ENCODE measurements at places on chromosomes 1 and 21.

GRCh38 chr1:11882814-11883538 lies 24.2 kb upstream of the NPPB start:
- peak; percentile 88 for DNase-seq

GRCh38 chr1:178682429-178682828 lies 42.6 kb upstream of the RALGPS2 start:
- DNase-seq: no peak

DNA sequence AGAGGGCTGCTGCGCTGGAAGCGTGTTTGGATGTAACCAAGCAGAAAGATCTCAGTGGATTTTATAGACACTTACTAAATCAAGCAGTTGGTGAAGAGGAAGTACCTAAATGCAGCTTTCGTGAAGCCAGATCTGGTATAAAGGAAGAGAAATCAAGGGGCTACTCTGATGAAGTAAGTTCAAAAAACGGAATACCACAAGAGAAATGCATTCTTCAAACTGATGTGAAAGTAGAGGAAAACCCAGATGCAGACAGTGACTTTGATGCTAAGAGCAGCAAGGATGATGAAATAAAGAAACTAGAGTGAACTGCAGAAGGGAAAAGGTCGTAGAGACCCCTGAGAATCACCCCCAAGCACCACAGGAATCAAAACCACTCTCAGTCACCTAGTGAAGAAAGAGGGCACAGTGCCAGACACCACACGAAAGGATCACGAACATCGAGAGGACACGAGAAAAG lies 40.8 kb upstream of the NEXN start:
- no peak for DNase-seq

DNA sequence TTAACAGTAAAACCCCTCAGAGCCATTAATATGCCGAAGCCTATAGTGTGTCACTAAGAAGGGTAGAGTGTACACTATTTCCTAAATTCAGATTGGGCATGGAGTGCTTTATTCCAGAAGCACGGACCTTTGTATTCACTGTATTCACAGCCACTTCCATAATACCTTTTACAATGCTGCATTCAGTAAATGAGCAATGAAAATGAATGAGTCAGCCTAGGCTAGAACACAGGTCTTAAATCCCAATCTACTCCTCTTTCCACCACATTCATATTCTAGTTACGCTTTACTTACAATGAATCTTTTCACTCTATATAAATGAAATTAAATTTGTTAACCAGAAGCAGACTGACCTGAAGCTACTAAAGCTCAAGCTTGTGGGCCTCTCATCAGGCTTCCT lies 13.0 kb upstream of the GORAB start:
- DNase-seq: no peak
